ENCODE measurements at places on chromosomes 2 and 18.

GRCh38 chr18:21857871-21858270 is 117.3 kb downstream of the MIB1 start:
- DNase-seq = no peak

DNA sequence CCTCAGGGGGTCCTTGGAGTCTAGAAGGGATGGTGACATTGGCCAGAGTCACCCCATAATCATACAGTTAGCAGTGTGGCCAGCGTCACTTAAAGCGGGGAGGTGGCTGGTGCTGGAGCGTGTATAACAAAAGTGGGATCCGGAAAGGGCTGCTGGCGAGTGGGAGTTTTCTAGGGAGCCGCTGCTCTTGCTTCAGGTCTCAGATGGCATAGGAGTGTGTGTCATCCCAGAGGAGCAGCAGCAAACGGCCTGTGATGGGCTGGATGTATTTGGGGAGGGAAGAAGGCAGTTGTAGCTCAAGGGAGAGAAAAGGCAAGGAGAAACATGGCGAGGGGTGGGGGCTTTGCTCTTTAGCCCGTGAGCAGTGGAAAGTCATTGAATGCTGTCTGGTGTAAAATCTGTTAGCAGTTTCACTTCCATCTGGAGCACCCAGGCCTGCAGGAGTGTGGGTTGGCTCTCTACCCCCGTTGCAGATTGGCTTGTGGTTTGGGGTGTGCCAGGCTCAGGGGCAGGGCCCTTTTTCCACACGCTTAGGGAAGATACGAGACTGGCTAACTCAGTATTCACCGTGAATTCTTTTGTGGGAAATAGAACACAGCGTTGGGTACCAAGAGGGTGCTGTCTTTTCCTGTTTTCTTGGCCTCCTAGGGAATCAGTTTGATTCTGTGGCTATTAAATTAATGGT is 120.5 kb downstream of the AGAP1 start:
- DNase-seq = peak; percentile 43

DNA sequence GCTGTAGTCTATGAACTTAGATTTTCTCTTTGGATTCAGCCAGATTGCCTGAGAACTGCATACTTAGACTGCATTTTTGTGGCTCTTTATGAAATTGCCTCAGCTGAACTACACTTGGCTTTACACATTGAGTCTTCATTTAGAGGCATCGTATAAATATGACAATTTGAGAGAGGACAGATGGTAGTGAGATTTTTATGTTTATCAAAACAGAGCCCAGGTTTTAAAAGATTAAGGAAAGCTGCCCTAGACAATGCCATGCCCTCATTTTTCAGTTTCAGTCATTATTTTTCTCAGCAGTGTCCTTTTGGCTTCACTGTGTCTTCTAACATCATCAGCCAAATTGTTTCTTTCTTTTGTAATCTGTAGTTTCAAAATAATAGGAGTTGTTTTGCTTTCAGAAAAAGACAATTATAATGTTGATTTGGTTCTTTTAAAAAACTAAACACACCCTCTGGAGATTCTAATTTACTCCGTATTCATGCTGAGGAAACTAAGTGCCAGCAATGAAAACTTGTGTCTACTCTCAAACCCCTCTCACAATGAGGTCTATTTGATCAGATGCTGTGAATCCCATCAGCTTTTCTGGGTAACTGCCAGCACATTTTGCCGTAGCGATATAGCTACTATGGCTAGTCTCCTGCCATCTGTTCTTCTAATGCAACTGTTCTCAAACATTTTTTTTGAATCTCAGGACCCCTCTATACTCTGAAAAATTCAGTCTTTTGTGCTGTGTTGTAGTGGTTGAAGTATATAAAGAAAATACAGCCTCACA is 46.2 kb downstream of the TWSG1 start:
- DNase-seq = peak; percentile 40

- DNase-seq = no peak
Observed at GRCh38 chr2:240797500-240797895, 22.5 kb downstream of the KIF1A start.

- no peak for DNase-seq
Observed at GRCh38 chr2:188050726-188051125, 240.9 kb upstream of the GULP1 start.

DNA sequence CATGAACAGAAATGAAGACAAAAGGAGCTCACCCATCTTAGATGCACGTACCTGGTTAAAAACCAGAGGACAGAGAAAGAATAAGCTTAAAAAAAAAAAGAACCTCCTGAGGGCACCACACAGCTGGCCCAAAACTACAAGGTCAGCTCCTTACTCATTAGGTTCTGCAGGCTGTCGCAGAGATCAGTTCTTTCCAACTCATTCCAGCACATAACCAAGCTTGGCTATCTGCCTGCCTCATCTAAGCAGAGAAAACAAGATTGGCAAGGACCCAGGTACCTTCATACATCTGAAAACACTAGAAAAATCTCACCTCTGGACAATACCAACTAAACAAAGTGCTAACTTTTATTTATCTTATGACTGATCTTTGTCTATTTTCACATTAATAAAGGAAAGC is 89.9 kb downstream of the NOL10 start:
- DNase-seq = no peak

GRCh38 chr2:116088236-116088635 is 1645.8 kb downstream of the DPP10 start:
- DNase-seq = no peak

DNA sequence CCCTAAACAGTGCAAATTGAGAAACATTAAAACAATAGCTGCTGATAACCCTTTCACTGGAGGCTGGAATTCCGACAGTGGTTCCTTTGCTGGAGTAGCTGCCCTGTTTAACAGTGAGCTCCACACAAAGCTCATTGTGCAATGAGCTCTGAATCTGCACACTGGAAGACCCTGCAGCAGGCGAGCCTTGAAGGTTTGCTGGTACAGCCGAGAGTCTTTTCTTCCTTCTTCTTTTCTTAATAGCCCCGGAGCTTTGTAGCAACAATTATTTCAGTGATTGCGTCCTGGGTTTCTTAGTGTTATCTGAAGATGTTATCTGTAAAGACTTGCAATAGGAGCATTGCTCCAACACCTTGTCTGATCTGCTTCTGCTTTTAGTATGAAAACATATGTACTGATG is 50.8 kb upstream of the CXCR4 start:
- no peak for DNase-seq

GRCh38 chr2:102620332-102620731 is 979 bp downstream of the SLC9A2 start:
- no peak for DNase-seq

DNA sequence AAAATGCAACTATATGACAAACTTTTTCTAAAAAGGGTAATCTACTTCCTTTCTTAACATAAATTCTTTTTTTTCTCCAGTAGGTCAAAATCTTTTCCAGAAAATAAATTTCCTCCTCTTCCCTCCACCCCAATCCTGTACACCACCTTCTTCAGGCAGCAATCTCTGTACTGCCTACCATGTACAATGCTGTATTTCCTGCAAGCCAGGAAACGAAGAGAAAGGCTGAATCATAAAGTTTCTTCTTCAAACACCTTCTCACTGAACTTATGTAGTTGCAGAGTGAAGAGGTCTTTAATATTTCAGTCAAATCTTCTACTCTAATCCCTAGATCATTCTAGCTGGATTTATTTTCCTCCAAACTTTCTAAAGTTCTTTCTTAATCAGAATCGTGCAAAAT is 18.2 kb upstream of the C2orf66 start:
- DNase-seq = peak; percentile 8

DNA sequence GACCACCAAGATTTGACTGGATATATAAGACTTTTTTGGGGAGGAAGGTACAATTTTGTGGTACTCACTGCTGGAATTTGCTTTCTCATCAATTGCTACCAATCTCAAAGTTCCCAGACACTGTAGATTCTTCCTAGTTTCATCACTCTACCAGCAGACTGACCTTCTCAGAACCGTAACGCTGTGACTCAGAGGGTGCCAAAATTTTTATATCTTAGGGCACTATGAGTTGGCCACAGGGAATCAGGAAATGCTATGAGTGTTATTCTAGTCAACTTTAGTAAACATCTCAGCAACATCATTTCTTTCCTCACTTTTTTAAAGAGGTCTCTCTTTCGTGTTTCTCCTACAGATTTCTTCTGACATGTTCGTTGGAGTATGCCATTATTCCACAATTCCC is 499.0 kb downstream of the TMX3 start:
- peak; percentile 90 for DNase-seq

DNA sequence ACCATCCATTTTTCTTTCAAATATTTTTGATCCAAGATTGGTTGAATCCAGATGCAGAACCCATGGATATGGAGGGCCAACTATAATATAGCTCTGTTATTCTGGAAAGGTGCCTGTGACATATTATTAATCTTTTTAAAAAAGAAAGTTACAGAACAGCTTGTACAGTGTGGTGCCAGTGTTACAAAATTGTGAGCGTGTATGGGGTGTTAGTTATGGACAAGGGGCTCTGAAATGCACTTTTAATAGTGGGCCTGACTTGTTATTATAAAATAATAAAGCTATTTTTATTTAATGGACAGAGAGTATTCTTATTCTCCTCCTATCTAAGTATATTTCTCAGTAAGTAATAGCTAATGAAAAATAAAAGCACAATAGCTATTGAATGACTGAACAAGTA is 111.2 kb downstream of the FARSB start:
- DNase-seq = no peak

DNA sequence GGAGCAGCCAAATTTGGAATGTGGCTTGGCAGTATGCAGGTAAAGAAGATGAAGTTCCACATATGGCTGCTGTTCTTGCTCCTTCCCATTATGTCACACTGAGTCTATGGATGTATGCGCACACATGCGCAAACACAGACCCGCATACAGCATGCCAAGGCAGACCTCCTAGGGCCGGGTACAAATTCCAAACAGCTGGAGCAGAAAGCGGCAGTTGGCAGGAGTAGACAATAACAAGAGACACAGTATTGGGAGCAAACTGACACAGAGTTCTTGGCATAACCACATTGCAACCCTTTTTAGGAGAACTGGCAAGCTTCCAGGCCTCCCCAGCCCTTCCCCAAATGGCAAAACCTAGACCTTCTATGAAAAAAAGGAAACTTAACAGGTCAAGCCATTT is 268.9 kb downstream of the SP3 start:
- DNase-seq = no peak

- peak; percentile 55 for DNase-seq
Observed at GRCh38 chr2:215461836-215462532, 26.1 kb upstream of the FN1 start.

GRCh38 chr2:28413899-28414295 is 21.2 kb downstream of the FOSL2 start:
- no peak for DNase-seq

DNA sequence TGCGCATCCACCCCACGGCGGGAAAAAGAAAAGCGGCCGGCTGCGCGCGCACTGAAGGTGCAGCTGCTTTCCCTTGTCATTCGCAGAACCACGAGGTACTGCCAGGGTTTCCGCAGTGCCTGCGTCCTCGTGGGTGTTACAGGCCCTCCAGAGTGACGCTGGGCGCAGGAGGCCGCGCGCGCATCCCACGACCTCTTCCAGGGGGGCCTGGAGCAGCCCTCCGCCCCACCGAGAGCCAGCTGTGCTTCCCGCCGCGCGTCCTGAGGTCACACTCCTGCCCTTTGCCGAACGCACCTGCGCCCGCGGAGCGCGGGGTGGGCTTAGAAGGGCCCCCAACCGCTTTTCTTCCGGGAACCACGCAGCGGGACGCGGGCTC is 378 bp upstream of the IAH1 start:
- DNase-seq = peak; percentile 41
